NCI-H446 treated with DMSO at 0.1 percent for 48 hours (cell line): ENCODE measurements at places on chromosomes 13 and 19.

GRCh38 chr13:107976628-107977027, 238.7 kb downstream of the LIG4 start:
- no peak for DNase-seq

DNA sequence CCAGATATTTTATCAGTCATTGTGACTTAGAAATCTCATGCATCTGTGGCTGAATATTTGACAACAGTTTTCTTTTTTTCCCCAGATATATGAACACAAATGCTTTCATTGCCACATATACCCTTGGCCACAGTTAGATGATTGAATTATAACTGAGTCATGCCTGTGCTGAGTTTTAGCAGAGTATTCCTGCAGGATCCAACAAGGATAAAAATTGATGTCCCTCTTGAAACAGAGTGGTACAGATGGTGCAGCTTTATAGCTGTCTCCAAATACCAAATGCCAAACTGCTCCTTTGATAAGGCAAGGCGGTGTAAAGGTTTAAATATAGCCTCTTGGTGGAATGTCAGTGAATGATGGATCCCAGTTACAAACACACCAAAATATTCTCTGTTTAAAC, 428.5 kb downstream of the GPC6 start:
- DNase-seq = peak; percentile 3

GRCh38 chr13:49497272-49497671, 1.5 kb downstream of the PHF11 start:
- DNase-seq = no peak

- DNase-seq = no peak
These were observed 30.0 kb downstream of the TSSK6 start for GRCh38 chr19:19485161-19485997.

- DNase-seq = no peak
These were observed 2.1 kb upstream of the CEACAM7 start for GRCh38 chr19:41689993-41690800.

DNA sequence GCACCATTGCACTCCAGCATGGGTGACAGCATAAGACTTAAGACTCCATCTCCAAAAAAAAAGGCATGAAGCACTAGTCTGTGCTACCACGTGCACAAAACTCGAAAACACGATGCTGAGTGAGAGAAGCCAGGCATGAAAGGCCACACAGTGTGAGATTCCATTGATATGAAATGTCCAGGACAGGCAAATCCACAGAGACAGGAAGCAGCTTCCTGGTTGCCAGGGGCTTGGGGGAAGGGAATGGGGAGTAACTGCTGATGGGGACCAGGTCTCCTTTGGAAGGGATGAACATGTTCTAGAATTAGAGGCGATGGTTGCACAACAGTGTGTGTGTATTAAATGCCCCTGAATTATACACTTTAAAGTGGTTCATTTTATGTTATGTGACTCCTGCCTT, 15.9 kb upstream of the JUND start:
- DNase-seq = no peak

DNA sequence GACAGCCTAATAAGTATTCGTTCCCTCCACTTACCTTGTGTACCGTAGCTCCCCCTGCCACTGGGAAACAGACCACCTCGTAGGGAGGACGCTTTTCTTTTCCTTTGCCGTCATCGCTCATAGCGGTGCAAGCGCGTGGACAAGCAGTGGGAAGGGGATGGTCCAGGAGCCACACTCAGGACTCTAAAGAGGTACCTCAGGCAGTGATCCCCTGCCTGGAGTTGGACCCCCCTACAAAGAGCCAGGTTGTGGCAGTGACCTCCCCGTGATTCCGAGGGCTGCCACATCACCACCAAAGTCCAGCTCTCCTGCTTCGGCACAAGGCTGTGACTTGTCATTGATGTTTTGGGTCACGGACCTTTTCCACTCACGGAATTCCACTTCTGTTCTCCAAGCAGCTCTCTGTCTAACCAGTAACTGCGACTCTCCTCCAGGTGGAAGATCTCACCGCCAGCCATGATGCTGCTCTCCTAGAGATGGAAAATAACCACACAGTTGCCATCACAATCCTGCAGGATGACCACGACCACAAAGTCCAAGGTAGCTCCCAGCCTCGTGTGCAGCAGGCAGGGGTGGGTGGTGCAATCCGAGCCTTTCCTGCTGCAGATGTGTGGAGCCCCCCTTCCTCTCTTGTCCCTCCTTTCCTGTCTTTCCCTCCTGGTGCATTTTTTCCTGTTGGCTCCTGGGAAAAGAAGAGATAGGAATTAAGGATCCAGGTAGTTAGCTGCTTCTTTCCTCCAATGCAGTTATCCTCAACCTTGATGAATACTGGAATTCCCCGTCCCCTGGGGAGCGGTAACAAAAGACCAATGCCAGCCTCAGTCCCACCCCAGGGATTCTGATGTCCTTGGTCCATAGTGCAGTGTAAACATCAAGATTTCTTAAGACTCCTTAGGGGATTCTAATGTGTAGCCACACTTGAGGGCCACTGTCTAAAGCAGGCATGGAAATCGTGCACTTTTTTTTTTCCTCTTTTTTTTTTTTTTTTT, 107.7 kb downstream of the SLC7A1 start:
- no peak for DNase-seq

DNA sequence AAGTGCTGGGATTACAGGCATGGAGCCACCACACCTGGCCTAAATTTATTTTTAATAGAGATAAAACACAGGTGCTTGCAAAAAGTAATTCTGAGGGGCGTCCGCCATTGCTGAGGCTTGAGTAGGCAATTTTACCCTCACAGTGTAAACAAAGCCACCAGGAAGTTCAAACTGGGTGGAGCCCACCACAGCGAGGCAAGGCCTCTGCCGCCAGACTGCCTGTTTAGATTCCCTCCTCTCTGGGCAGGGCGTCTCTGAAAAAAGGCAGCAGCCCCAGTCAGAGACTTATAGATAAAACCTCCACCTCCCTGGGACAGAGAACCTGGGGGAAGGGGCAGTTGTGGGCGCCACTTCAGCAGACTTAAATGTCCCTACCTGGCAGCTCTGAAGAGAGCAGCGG, 50.7 kb downstream of the B3GLCT start:
- no peak for DNase-seq

GRCh38 chr19:51750400-51751094, 1.1 kb downstream of the FPR1 start:
- DNase-seq = no peak

DNA sequence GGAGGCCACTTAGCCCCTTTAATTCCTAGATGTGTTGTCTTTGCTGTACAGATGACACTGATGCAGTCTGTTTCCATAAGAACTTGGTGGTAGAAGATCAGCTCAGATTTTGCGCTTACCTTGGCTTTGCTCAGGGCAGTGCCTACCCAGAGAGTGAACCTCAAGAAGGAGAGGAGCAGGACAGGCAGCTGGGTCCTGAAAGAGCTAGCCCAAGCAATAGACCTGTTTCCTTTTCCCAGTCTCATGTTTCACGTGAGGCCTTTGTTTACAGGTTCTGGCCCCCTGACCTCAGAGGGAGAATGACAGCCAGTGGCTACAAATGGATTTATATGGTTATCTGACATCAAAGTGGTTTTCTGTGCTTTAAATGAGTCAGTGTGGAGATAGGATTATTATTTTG, 40.1 kb downstream of the METTL21C start:
- DNase-seq = no peak

DNA sequence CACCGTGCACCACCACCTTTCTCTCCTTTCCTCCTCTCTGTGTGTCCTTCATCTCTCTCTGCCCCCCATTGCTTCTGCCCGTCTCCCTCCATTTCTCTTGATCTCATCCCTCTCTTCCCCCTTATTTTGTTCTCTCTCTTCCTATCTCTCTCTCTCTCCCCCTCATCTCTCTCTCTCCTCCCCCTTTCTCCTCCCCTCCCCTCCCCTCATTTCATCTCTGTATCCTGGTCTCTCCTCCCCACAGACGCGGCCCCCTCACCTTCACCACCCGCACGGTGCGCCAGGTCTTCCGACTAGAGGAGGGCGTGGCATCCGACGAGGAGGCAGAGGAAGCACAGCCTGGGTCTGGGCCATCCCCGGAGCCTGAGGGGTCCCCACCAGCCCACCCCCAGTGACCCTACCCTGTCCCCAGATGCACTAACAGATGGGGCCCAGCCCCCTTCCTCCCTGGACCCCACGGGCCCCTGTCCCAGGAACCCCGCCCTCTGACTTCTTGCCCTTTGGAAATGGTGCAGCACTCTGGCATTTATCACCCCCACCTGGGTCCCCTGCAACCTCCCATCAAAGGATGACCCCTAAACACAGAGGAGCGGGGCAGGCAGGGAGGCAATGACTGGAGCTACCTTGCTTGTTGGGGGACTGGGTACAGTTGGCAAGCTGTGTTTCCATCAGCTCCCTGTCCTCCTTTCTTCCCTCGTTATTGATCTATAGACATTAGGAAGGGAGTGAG, 19.6 kb downstream of the KCNC3 start:
- DNase-seq = no peak

- no peak for DNase-seq
These were observed 188.8 kb downstream of the POSTN start for GRCh38 chr13:37409756-37410155.

GRCh38 chr13:50686551-50686950, 156.9 kb downstream of the DLEU7 start:
- no peak for DNase-seq

DNA sequence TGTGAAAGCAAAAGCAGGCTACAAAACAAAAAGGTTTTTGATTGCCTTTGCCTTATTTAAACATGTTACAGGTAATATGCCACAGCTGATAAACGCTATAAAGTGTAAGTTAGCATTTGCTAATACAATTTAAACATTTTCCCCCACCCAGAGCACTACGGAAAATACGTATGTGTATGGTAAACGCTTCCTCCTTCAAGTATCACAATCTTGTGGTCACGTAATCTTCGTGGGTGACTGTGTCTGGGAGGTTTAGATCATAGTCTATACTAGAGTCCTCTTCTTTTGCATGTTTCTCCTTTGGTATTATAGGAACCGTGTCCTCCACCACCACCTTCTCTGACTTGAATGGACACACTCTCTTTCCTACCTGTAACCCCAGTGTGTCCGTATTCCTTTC, 38.1 kb upstream of the POSTN start:
- DNase-seq = no peak

DNA sequence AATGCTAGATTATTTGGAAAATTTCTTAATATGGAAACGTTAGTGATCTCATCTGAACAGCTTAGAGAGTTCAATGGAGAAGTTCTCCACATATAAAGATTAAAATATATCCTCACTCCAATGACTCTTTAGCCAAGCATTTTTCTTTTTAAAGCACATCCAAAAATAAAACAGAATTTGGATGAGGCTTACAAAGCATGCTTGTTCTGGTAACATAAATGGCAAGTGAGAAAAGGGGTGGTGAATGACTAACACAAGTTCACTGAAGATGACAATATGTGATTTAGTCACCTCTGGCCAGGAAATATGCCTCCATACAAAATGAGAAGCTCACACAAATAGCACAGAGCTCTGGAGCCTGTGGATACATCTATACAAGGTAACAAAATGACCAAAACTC, 253.0 kb downstream of the PCDH20 start:
- no peak for DNase-seq

DNA sequence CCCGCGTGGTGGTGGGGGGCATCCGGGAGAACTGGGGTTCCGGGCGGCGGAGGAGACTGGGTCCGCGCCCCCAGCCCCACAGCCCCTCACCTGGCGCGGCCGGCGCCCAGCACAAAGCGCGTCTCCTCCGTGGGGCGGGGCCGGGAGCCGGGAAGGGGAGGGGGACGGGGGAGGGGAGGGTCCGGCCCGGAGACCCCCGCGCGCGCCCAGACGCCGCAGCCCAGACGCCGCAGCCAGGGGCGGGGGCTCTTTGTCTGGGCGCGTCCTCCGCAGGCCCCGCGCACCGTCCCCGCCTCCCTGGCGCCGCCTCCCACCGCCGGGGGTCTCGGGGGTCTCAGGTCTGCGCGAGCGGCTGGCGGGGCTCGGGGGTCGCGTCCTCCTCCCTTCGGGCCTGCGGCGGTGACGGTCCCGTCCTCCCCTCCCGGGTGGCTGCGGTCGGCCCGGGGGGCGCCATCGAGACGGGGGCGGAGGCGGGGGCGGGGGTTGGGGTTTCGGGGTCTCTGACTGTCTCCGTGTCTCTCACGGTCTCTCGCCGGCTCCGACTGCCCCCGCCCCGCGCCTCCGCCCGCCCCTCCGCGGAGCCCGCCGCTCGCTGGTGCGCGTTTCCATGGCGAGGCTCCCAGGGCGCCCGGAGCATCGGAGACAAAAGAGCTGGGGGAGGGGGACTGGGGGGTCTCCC, at the start of gene PLPPR3:
Gene PLPPR3, minus strand, starts transcription at position 131 of the 679 bp plus-strand sequence. CDS start 396 bp downstream, outside the sequence.
- no peak for DNase-seq

DNA sequence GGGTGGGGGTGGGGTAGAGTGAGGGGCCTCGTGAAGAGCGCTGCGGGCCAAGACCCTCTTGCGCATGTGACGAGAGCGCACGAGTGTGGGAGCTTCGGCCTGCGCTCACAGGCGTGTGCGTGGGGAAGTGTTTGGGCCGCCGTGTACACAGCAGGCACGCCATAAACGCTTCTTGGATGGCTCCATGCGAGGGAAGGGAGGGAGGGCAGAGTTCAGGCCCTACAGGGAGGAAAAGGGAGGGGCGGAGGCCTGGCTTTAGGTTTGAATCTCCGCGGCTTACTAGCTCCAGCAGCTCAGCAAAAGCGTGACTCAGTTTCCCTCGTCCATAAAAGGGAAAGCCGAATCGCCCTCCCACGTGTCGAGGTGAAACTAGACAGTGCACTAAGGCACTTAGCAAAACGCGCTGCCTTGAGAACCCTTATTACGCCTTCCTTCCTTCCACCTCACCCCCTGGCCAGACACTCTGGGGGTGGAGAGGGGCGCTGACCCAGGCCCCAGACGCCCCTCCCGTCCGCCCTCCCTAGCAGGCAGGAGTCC, 12.5 kb downstream of the GADD45B start:
- no peak for DNase-seq

DNA sequence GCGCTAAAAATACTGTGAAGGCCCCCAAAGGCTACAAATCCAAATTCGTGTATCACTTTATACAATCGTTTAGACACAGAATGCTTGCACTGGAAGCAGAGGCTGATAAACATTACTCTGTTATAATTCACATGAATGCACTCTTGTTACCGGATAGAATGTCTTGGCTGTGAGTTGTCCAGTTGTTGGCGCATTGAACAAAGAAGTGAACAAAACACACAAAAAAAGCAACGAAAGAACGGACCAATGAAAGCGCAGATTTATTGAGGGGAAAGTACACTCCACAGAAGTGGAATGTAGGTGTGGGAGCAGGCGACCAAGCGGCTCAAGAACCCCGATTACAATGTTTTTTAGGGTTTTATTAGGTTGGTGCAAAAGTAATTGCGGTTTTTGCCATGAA, 529 bp upstream of the ZNF418 start:
- DNase-seq = no peak

DNA sequence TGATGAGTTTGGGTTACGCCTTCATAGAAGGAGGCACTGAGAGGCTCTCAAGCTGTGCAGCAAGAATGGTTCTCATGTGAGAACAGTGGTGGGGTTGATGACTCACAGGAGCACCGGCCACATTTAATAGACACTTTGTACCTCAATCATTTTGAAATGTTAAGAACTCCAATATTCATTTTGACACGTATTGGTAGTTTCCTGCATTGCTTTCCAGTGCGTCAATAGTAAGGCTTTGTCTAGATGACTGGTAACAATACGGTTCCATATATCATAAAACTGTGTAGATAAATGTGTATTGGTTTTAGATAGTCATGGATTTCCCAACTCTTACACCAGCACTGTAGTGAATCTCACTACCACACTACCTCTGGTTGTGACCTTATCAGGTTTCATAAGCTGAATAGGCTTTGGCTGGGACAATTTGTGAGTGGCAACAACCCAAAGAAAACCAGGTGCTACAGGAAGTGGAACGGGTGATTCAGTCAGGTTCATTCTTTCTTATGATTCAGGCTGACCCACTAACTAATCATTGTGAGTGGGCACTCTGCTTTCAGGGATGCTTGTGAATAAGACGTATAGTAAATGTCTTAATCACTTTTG, 362.6 kb downstream of the KLF5 start:
- no peak for DNase-seq

- no peak for DNase-seq
These were observed 1.4 kb downstream of the ANKRD27 start for GRCh38 chr19:32673573-32673972.
